ENCODE measurements at places on chromosomes 2 and 18. TPM values are rescaled to one million over a fixed set of nuclear protein-coding genes. Genes with fewer than 3 reads are reported as not detected.

DTNA gene
- polyA plus RNA-seq: 23.1 TPM

TEX44 gene
- not detected for polyA plus RNA-seq

SNORC gene
- 3.1 TPM for polyA plus RNA-seq

DTNB gene
- polyA plus RNA-seq: 27.5 TPM

CREG2 gene
- 0.02 TPM for polyA plus RNA-seq

RAPGEF4 gene
- 60.3 TPM for polyA plus RNA-seq

CHRNA1 gene
- not detected for polyA plus RNA-seq

SLC14A1 gene
- polyA plus RNA-seq: 3.5 TPM

MBD1 gene
- polyA plus RNA-seq: 46.3 TPM

AQP12B gene
- 0.48 TPM for polyA plus RNA-seq

MDH1B gene
- polyA plus RNA-seq: 1.5 TPM

EFHD1 gene
- polyA plus RNA-seq: 6.1 TPM

TANC1 gene
- 20.3 TPM for polyA plus RNA-seq

CD207 gene
- 0.10 TPM for polyA plus RNA-seq

SULT1C4 gene
- polyA plus RNA-seq: 1.2 TPM

CDCA7 gene
- 0.40 TPM for polyA plus RNA-seq

GKN2 gene
- polyA plus RNA-seq: 0.27 TPM

SALL3 gene
- polyA plus RNA-seq: not detected

ORC4 gene
- 8.8 TPM for polyA plus RNA-seq

SOCS6 gene
- 4.9 TPM for polyA plus RNA-seq

PARD3B gene
- polyA plus RNA-seq: 4.4 TPM
